ENCODE measurements at places on chromosomes 5 and 9.

GRCh38 chr5:142610176-142611001 lies 75.5 kb downstream of the FGF1 start:
- DNase-seq: no peak

GRCh38 chr5:154146409-154146808 lies 44.1 kb upstream of the GALNT10 start:
- DNase-seq: peak; percentile 24

DNA sequence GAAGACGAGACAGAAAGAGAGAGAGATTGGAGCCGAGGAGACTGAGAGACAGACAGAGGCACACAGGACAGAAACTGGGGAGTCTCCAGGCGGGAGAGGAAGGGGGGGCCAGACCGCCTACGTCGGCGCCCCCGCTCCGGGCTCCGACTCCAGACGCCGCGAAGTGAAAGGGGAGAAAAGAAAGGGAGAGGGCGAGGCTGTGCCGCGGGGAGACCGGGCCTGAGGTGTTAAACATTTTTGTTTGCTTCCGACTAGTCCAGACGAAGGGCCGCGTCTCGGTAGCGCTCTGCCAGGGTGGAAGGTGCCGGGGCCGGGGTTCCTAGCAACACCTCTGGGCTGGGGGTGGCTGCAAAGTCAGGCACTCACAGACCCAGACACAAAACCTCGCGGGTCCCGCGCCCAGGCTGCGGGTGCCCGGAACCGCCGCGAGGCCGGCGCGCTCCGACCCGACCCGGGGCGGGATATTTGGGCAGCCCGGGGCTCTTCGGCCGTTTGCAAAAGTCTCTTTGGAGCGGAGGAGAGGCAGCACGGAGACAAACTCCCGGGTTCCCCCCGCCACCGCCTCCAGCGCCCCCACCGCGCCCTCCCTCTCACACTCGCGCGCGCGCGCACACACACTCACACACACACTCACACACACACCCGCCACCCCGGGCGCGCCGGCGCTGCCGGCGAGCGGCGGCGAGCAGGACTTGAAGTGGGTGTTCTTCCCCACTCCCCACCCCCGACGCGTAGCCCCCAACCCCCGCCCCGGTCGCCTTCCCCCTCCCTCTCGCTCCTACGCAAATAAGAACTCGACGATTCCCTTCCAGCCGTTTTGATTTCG lies 626 bp upstream of the FST start:
- DNase-seq: peak; percentile 87

GRCh38 chr5:179607160-179607931 lies 16.1 kb downstream of the HNRNPH1 start:
- peak; percentile 72 for DNase-seq

GRCh38 chr9:117249799-117250198 lies 165.1 kb downstream of the ASTN2 start:
- no peak for DNase-seq

DNA sequence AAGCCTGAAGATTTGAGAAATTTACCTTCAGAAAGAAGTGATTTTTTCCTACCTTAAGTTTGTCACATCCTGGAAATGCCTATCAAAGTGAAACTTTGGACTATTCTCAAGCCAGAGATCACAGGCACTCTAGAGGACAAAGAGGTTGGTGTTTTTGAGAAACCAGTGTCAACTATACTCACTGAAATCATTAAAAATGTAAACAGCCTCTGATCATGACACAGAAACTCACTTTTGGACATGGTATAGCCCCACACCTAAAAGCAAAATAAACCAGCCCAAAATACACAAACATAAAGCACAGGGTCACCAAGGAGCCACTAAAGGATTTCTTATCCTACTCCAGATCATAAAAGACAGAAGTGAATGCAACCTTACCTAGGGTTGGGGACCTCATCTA lies 65.7 kb upstream of the ICE1 start:
- DNase-seq: no peak

DNA sequence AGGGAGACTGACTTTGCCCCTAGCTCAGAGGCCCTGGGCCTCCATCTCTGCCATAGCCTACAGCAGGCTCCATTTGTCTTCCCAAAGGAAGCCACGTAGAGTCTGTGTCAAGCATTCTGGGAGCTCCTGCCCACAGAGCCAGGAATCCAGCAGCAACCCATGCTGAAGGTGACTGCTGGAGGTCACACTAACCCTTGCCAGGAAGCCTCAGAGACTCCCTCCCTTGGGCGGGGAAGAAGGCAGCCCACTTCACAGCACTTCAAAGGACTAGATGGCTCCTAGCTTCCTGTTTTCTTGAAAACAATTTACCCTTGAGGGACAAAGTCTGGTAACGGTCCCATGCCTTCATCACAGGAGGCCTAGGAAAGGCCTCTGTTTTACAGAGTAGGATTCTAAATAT lies 1.7 kb downstream of the CKMT2 start:
- DNase-seq: no peak

- no peak for DNase-seq
These were observed 349.8 kb upstream of the DAB2 start for GRCh38 chr5:39774605-39775004.

- DNase-seq: no peak
These were observed 6.8 kb upstream of the TIFAB start for GRCh38 chr5:135458921-135459331.

DNA sequence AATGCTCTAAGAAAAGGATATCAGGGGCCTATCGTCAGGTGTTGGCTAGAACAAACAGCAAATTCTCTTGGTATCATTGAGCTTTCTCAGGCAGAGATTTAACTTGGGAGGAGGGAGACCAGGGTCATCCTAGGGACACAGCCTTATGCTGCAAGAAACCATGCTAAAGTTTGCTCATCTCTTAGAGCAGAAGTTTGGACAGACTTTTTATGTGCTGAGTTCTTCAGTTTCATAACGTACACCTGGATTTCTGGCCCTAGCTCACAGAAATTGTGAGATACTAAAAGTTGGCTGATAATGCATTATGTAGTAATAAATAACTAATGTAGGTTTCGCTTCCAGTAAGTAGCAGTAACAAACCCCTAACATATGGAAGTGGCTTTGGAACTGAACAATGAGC lies 1359.8 kb upstream of the CDH9 start:
- no peak for DNase-seq

- no peak for DNase-seq
These were observed 36.9 kb upstream of the ALDH1B1 start for GRCh38 chr9:38355517-38356120.

- DNase-seq: peak; percentile 86
These were observed 17.7 kb downstream of the RALGDS start for GRCh38 chr9:133103183-133103986.

DNA sequence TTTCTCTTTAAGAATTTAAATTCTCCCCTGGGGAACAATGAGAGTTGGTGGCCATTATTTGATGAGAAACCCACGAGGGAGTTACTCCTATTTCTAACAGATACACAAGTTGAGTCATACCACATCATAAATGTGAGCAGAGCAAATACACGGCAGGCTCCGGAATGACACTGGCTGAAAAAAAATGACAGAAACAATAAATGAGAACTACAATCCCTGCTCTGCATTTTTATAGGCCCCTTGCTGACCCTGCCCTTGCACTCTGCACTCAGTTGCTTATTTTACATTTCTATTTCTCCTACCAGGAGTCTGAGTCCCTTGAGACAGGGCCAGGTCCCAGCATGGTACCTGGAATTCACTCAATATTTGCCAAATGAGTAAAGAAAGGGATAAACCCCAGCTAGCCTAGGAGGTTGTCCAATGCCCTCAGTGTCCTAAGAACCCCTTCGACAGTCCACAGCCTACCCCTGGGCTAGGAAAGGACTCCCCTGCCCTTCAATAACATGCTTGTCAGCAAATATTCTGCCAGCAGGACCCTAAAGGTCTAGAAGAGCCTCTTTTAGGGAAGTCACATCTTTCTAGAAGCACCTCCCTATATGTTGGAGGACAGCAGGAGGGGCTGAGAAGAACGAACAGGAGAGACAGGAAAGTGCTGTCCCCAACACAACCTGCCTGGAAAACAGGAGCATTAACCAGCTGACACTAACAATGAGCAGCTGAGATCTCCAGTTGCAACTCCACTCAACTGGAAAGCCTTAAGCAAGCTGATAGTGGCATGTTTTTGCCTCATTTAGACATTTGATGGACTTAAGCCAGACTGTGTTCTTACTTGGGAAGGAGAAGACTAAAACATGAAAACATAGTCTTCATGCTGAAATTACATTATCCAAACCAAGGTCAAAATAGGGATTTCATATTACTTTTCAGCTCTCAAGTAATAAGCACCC lies 191.2 kb downstream of the ACTL7B start:
- no peak for DNase-seq

GRCh38 chr5:73998489-73998888 lies 372.5 kb downstream of the ARHGEF28 start:
- DNase-seq: no peak

DNA sequence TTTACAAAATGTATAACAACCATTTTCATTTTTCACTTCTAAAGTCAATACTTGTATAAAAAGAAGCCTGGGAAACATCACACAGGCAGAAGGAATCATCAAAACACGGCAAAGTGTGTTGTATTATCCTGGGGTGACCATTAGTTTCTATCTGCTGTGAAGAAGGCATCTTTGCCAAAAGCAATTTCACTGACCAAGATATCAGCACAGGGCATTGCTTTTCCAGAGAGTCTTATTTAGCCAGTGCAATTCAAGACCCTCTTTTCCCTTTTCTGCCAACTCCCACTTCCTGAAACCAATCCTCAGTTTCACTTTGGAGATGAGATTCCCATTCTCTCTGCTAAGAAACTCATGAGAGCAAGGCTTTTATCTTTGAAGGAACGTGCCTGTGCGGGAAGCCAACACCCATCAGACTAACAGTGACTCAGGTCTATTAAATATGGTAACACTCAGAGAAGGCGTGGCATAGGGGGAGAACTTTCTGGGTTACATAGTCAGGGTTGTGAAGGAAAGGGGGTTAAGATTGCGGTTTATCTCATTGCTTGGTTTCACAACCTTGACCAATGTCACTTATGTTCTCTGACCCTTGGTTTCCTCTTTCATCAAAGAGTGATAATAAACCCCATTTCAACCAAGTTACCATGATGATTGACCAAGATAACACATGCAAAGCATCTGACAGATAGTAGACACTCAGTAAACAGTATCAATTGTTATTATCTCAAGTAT lies 666.9 kb upstream of the KLF4 start:
- DNase-seq: no peak

DNA sequence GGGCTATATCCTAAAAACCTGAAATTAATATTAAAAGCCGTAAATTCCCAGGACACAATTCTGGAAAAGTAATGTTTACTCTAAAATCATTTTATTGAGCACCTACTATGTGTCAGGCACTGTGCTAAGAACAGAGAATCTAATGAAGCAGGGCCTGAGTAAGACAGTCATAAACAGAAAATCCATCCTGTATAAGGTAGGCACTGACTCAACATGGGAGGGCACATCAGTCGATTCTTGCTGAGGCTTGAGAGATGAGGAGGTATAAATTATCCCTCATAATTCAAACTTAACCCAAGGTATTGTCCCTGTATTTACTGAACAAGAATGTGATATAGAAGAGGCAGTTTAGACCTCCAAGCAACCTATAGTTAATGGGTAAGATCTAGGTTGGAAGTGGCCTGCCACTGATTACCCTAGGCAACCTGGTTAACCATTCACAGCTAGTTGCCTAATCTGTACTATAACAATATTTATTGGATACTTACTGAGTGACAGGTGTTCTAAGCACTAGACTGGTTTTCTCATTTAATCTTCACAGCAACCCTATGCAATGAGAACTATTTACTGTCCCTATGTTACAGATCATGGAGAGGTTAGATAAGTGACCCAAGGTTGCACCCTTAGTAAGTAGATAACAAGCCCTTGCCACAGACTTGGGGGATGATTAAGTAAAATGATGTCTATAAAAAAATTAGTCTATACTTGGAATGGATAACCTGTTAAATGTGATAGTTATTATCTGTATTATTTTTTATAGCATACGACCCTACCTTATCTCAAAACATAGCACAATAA lies 317.7 kb downstream of the PDE4D start:
- no peak for DNase-seq

DNA sequence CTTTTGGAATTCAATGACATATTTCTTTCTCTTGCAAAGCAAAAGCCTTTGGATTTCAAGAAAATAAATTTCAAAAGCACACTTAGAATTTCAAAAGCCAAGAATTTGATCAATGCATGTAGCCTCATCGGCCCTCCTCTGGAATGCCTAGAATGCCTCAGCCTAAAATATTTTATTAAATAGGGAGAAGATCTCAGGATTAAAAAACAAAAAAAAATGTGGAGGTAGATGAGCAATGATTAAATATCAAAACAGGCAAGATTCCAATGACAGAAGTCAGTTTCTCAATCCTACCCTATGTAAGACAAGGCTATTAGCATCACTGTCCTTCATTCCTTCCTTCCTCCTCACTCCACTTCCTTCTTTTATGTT lies 169.0 kb downstream of the CDH6 start:
- no peak for DNase-seq

GRCh38 chr9:120891884-120892747 lies 15.1 kb upstream of the PHF19 start:
- DNase-seq: no peak

- DNase-seq: no peak
These were observed 191.0 kb upstream of the KIF2A start for GRCh38 chr5:62115014-62115413.

DNA sequence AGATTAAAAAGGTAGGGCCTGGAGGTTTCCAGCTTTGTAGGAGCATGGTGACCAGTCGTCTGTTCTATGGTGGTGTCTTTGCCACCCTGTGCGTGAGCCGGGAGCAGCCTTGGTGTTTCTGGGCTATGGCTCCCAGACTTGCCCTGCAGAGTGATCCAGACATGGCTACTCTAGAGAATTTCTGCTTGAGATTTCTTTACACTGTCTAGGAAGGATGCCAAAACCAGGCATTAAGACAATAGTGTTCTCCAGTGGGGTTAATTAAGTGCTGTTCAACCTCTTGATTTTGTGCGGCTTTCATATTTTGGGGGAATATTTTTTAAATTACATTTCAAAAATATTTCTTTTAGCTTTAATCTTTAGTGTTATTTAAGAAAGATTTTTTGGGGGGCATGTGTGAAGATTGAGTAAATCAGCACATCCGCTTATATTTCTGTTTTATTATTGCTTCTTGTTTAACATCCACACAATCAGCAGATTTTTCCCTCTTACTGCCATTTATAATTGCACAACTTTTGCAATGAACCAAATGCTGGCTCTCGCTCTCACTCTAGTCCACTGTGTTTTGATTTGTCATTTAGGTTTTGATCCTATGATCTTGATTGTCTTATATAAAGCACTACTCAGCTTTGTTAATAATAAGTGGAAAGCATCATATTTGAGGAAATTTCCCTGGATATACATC lies 110.5 kb downstream of the RASGRF2 start:
- DNase-seq: no peak

DNA sequence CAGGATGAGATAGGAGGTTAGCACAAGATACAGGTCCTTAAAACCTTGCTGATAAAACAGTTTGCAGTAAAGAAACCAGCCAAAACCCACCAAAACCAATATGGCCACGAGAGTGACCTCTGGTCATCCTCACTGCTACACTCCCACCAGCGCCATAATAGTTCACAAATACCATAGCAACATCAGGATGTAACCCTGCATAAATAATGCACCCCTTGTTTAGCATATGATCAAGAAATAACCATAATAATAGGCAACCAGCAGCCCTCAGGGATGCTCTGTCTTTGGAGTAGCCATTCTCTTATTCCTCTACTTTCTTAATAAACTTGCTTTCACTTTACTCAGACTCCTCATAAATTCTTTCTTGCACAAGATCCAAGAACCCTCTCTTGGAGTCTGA lies 86.9 kb upstream of the PRSS3 start:
- DNase-seq: no peak

Measured in endodermal cell (in vitro differentiated cells).